ENCODE measurements at places on chromosomes 6 and 20. TPM values are rescaled to one million over a fixed set of nuclear protein-coding genes. Genes with fewer than 3 reads are reported as not detected.
A peak's percentile ranks its signal among the peaks of the same experiment; 100 is the strongest.

- no peak overlapping the region for H3K4me3 ChIP-seq
- H3K27ac ChIP-seq = no peak overlapping the region
- no peaks in the 10 kb centered on the region for H3K4me1 ChIP-seq
- DNase-seq = no peak
- no peaks in the 10 kb centered on the region for H3K36me3 ChIP-seq
- H3K27me3 ChIP-seq = no peaks in the 10 kb centered on the region
Measured at GRCh38 chr6:80287607-80288006, 181.1 kb downstream of the BCKDHB start.

- H3K4me3 ChIP-seq = no peak overlapping the region
- H3K36me3 ChIP-seq = no peaks in the 10 kb centered on the region
- no peaks in the 10 kb centered on the region for H3K4me1 ChIP-seq
- H3K27me3 ChIP-seq = no peaks in the 10 kb centered on the region
Measured at GRCh38 chr20:63314015-63314471, 21.1 kb downstream of the COL20A1 start.

DNA sequence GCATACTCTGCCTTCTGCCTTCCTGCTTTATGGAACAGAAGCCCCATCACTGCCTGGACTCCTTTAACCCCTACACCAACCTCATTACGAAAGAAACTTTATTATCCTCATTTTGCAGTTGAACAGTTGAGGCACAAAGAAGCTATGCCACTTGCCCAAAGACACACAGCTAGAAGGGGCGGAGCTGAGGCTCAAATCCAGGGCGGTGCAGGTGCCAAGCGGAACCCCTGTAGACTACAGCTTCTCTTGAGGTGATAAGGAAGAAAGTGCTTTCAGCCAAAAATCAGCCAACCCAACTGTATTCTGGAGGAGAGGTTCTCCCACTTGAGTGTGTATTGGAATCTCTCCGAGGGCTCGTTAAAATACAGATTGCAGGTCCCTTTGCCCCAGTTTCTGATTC, 90.5 kb downstream of the PRND start:
- no peaks in the 10 kb centered on the region for H3K27me3 ChIP-seq
- peak; percentile 66 for DNase-seq
- H3K4me3 ChIP-seq = peak overlapping the region; percentile 19
- peak overlapping the region; percentile 99 for H3K27ac ChIP-seq
- peaks cover 92% of the 10 kb centered on the region for H3K4me1 ChIP-seq

- no peaks in the 10 kb centered on the region for H3K27me3 ChIP-seq
- no peaks in the 10 kb centered on the region for H3K4me1 ChIP-seq
- no peaks in the 10 kb centered on the region for H3K36me3 ChIP-seq
- DNase-seq = no peak
Measured at GRCh38 chr6:84877515-84878210, 113.3 kb upstream of the TBX18 start.

DNA sequence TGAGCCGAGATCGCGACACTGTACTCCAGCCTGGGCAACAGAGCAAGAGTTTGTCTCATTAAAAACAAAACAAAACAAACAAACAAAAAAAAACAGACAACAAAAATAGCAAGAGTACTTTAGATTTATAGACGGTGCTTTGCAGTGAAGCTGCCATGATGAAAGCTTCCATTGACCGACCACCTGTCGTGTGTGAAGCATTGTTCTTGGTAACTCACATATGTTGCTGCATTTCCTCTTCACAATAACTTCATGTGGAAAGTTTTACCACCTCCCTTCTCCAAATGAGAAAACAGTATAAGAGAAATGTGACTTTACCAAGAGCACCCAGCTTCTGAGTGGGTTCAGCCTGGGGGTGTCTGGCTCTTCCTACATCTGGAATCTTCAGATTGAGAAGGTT, 56.4 kb upstream of the PTGIS start:
- no peak overlapping the region for H3K4me3 ChIP-seq
- peaks cover 2% of the 10 kb centered on the region for H3K27me3 ChIP-seq
- peaks cover 45% of the 10 kb centered on the region for H3K4me1 ChIP-seq
- H3K27ac ChIP-seq = no peak overlapping the region
- no peak for DNase-seq

DNA sequence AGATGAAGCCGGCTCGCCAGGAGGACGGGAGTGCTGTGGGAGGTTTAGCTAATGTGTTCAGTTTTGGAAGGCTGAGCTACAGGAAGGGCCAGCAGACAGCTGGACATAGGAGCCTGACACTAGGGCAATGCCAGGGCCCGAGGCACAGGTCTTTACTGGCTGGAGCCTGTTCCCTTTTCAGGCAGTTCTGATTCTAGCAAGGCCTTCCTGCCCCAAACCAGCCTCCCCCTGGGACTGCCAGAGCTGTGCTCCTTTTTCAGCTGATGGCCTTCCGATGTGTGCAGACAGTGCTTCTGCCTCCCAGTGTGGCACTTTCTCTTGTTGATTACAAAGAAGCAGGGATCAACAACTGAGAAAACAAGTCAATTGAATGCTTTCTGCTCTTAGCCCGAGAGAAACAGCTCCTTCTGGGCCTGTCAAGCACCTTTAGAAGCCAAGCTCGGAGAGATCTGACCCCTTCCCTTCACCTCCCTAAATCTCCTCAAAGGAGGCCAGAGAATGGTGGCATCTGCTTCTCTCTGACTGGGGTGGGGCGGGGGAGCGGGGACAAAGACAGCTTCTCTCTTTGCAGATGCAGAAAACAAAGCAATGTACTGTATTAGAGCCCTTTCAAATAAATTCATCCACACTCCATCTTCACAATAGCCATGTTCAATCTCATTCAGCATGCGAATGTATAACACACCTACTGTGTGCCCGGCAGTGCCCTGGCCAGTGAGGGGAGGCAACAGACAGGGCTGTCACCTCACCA, 63.2 kb downstream of the RAB44 start:
- peaks cover 56% of the 10 kb centered on the region for H3K4me1 ChIP-seq

DNA sequence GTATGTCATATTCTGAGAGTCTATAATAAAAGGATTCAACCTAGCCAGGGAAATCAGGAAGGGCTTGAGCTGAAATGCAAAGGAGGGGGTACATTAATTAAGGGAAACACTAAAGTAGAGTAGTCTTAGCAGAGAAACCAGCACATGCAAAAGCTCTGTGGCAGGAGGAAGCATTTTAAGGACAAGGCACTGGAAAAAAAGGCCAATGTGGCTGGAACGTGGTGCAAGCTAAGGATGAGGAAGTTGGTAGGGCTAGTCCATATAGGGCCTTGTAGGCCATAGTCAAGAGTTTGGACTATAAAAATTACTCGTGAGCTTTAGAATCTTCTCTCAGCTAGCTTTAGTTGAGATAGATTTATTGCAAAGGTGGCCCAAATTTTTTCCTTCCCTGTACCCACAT, 75.2 kb upstream of the TOP1 start:
- H3K4me3 ChIP-seq = no peak overlapping the region
- H3K27ac ChIP-seq = no peak overlapping the region
- no peaks in the 10 kb centered on the region for H3K36me3 ChIP-seq

GRCh38 chr6:105911106-105911629, 175.0 kb upstream of the PRDM1 start:
- H3K27me3 ChIP-seq = no peaks in the 10 kb centered on the region
- no peak overlapping the region for H3K4me3 ChIP-seq

GRCh38 chr6:130033949-130034348, 15.6 kb downstream of the L3MBTL3 start:
- H3K27me3 ChIP-seq = no peaks in the 10 kb centered on the region
- no peak overlapping the region for H3K27ac ChIP-seq
- H3K36me3 ChIP-seq = no peaks in the 10 kb centered on the region
- DNase-seq = no peak

GRCh38 chr6:83461438-83461837, 30.6 kb upstream of the ME1 start:
- no peaks in the 10 kb centered on the region for H3K27me3 ChIP-seq
- no peaks in the 10 kb centered on the region for H3K36me3 ChIP-seq
- no peak overlapping the region for H3K27ac ChIP-seq
- no peaks in the 10 kb centered on the region for H3K4me1 ChIP-seq
- H3K4me3 ChIP-seq = no peak overlapping the region
- DNase-seq = no peak

- H3K4me3 ChIP-seq = no peak overlapping the region
- no peaks in the 10 kb centered on the region for H3K27me3 ChIP-seq
- no peaks in the 10 kb centered on the region for H3K36me3 ChIP-seq
- no peak overlapping the region for H3K27ac ChIP-seq
- no peaks in the 10 kb centered on the region for H3K4me1 ChIP-seq
Measured at GRCh38 chr6:151058021-151058733, 181.6 kb upstream of the AKAP12 start.

NKAIN2 gene
- not detected for total RNA-seq

DNA sequence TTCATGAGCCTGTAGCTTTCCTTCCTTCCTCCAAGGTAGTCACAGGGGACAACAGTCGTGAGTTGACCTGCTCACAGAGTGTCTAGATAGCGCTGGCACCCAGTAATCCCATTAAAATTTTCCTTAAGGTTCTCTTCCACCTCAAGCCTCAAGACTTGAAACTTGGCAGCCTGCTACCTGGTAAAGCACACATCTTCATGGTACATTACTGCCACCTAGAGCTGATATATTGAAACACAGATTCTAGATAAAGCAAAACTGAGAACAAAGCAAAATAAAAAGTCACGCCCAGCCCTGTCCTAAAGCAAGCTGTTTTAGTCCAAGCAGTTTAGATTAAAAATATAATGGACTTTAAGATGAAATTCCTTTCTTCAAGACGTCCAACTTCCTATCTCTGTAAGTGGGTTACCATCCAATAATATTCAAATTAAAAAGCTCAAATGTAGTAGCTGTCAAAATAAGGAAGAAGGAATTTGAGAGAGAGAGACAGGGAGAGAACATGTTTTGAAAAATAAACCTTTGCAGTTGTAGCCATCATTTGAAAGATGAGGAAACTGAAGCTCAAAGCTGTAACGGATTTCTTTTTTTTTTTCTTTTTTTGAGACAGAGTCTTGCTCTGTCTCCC, 50.7 kb upstream of the CD83 start:
- H3K4me1 ChIP-seq = peaks cover 7% of the 10 kb centered on the region
- DNase-seq = peak; percentile 81
- H3K36me3 ChIP-seq = no peaks in the 10 kb centered on the region
- no peaks in the 10 kb centered on the region for H3K27me3 ChIP-seq

- no peak overlapping the region for H3K27ac ChIP-seq
- no peaks in the 10 kb centered on the region for H3K4me1 ChIP-seq
- DNase-seq = no peak
- no peaks in the 10 kb centered on the region for H3K27me3 ChIP-seq
- no peaks in the 10 kb centered on the region for H3K36me3 ChIP-seq
Measured at GRCh38 chr20:12581644-12582289, 427.0 kb upstream of the SPTLC3 start.

- DNase-seq = no peak
- no peak overlapping the region for H3K27ac ChIP-seq
- peaks cover 20% of the 10 kb centered on the region for H3K4me1 ChIP-seq
- no peaks in the 10 kb centered on the region for H3K27me3 ChIP-seq
- no peaks in the 10 kb centered on the region for H3K36me3 ChIP-seq
Measured at GRCh38 chr6:43396408-43397149, 27.1 kb upstream of the ZNF318 start.

GRCh38 chr20:2707353-2708072, 14.9 kb downstream of the EBF4 start:
- H3K4me1 ChIP-seq = no peaks in the 10 kb centered on the region
- no peaks in the 10 kb centered on the region for H3K36me3 ChIP-seq

DNA sequence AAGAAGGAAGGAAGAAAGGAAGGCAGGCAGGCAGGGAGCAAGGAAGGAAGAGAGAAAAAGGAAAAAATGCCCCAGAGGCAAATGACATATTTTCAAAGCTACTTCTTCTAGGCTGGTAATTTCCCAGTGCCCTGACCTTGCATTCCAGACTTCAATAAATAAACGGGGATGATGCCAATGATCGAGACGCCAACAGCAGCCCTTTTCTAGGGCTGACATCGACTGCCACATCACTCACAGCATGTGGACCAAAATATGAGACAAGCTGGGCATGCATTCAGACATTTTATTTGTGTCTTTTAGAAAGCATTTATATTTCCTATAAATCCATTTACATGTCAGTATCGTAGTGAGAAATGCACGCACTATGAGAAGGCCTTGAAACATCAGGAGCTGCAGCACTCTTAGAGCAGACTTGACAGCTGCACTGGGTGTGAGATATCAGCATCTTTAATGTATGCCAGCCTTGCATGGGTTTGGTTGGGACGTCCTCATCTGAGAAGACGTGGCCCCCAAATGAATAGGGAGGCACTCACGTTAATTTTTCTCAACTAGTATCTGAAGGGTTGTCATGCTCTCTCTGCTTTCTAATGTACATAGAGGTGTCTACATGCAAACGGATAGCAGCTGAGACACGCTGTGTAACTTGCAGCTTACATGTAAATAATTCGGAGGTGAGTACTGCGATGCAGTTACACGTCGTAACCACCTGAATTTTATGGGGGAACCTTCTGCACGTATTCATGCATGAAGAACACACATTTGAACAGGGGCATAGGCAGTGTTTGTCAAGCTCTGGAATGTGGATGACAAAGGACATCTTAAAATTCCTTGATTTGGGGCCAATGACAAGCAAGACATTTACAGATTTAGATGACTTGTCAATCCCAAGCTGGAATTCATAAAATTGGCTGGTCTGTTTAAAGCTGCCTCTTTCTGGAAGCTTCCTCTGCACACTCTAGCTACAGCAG, 149.1 kb upstream of the AGPAT4 start:
- no peak overlapping the region for H3K27ac ChIP-seq
- H3K4me3 ChIP-seq = no peak overlapping the region
- H3K4me1 ChIP-seq = no peaks in the 10 kb centered on the region
- no peaks in the 10 kb centered on the region for H3K36me3 ChIP-seq
- no peak for DNase-seq
- no peaks in the 10 kb centered on the region for H3K27me3 ChIP-seq

RIPPLY2 gene
- total RNA-seq = not detected

C6orf141 gene
- total RNA-seq = not detected

DNA sequence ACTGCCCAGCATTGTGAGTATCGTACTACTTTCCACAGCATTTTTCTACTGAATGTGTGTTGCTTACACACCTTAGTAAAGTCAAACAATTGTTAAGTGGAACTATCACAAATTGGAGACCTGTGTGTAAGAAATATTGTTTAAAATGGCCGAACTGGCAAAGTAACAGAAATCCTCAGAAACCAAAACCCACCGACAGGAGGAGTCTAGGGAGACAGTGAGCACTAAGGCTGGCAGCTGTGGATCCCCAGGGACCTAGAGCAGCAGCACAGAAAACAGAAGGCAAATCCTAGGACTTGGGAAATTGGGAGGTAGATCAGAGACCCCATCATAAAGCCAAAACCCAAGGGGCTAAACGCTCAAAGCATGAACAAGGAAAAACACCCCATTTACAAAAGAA, 69.9 kb downstream of the SESN1 start:
- H3K27me3 ChIP-seq = no peaks in the 10 kb centered on the region
- H3K27ac ChIP-seq = no peak overlapping the region
- peaks cover 31% of the 10 kb centered on the region for H3K4me1 ChIP-seq
- no peak for DNase-seq
- H3K36me3 ChIP-seq = no peaks in the 10 kb centered on the region
- H3K4me3 ChIP-seq = no peak overlapping the region

CGA gene
- not detected for total RNA-seq

DNA sequence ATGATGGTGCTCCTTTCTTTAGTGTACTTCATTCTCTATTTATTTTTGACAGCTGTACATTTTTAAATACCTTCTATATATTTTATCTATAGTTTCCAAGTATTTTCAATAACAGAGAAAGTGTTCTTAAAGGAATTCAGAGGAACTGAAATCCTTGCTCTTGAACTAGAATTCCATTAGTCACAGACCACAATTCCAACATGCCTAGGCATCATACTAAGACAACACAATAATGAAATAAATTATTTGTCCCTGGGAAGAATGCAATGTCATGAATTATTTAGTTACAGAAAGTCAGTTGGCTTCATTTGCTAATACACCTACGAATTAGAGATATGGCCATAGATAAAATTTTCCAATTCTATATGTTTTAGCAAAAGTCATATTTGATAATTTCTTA, 671.2 kb downstream of the EPHA7 start:
- DNase-seq = no peak
- no peaks in the 10 kb centered on the region for H3K27me3 ChIP-seq
- H3K4me3 ChIP-seq = no peak overlapping the region
- no peak overlapping the region for H3K27ac ChIP-seq
